ENCODE measurements at places on chromosomes 1 and 21.

DNA sequence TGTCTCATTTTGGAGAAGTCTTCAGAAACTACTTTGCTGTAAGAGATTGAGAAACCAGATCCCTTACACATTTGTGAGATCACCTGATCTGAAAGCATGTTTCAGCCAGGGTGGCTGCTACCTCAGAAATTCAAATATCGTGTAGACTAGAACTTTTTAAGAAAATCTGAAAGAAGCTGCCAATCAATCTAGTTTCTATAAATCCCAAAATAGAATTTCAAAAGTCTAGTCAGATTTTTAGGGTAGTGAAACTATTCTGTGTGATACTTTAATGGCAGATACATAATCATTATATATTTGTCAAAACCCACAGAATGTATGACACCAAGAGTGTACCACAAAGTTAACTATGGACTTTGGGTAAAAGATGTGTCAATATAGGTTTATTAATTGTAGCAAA, 79.9 kb upstream of the PLPPR5 start:
- DNase-seq, result no peak

DNA sequence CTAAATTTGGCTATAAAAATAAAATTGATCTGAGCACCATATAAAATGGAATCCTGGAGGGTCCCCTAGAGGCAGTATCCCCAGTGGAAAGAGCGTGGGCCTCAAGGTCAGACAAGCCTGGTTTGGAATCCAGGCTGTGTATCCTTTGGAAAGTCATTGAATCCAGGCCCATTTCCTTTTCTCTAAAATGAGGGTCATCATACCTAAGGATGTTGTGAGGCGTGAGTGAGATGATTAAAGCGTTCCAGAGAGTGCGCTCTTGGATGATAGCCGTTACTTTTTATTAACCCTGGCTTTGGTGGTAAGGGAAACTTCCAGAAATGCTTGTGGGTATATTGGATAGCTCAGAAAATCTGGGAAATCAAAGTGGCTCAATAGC, 683 bp upstream of the ZNF436 start:
- DNase-seq, result no peak

GRCh38 chr1:13819642-13820041, 119.7 kb downstream of the PRDM2 start:
- DNase-seq, result no peak

GRCh38 chr1:182301026-182301436, 90.6 kb downstream of the GLUL start:
- DNase-seq, result no peak

DNA sequence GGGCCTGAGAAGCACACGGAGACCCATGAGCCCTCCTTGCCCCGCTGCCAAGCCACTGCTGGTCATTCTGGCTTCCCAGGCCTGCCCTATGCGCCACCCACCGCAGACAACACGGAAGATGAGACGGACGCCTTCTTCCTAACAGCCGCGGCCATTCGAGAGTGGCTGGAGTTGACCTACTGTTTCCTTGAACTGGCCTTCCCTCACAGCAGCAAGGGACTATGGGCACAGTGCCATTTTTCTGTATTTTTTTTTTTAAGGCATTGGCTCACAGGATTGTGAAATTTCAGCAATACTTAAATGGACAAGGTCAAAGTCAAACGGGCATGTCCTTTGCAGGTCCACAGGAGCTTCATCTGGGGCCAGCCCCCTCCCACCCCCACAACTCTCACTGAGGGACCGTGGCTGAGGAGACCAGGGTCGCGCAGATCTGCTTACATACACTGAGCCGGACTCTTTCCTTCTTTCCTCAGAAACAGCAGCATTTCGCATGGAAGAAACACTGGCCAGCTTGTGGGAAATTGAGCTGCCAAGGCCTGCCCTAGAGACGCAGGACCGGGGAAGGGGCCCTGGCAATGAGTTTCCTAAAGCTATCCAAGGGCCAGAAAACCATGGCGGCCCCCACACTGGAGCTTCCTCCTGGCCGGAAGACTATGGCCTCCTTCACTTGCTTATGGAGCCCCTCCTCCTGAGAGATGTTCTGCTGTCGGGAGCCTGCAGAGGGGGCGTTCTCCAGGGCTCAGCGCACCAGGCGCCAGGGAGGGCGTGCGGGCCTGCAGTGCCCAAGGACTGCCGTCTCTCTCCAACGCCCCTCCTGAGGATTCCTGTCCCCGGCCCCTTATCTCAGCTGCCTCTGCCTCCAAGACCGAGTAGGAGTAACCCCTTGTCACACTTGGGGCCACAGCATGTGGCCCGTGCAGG, 98.9 kb downstream of the PGBD5 start:
- DNase-seq, result no peak

- DNase-seq, result no peak
Observed at GRCh38 chr1:206526064-206526911, 19.0 kb downstream of the RASSF5 start.

- no peak for DNase-seq
Observed at GRCh38 chr1:38464071-38464661, 395.4 kb downstream of the RRAGC start.

- no peak for DNase-seq
Observed at GRCh38 chr1:52355436-52355835, 10.6 kb downstream of the CC2D1B start.

DNA sequence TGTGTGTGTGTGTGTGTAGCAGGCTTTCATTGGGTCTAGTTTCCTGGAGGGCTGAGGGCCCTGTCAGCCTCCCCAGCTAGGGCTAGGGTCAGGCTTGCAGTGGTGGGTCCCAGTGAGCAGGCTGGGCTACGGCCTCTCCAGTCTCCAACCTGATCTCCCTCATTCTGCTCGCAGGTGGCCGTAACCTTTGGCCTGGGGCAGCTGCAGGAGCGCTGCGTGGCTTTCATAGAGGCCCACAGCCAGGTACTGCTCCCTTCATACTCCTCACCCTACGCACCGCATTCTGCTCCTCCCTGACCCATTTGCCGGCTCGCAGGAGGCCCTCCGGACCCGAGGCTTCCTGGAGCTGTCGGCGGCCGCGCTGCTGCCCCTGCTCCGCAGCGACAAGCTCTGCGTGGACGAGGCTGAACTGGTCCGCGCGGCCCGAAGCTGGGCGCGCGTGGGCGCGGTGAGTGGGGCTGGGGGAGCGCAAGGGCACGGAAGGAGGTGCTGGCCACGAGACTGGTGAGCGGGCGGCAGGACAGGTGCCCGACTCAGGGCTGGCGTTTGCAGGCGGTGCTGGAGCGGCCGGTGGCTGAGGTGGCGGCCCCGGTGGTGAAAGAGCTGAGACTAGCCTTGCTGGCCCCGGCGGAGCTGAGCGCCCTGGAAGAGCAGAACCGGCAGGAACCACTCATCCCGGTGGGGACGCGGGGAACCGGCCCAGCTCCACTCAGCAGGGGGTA, 4.7 kb downstream of the BTBD19 start:
- DNase-seq, result no peak
